ENCODE measurements at places on chromosomes 7 and 10. TPM values are rescaled to one million over a fixed set of nuclear protein-coding genes. Genes with fewer than 3 reads are reported as not detected.

CWF19L1 gene
- total RNA-seq, result 8.1 TPM

IGF2BP3 gene
- total RNA-seq, result not detected

HYAL4 gene
- not detected for total RNA-seq

DNA sequence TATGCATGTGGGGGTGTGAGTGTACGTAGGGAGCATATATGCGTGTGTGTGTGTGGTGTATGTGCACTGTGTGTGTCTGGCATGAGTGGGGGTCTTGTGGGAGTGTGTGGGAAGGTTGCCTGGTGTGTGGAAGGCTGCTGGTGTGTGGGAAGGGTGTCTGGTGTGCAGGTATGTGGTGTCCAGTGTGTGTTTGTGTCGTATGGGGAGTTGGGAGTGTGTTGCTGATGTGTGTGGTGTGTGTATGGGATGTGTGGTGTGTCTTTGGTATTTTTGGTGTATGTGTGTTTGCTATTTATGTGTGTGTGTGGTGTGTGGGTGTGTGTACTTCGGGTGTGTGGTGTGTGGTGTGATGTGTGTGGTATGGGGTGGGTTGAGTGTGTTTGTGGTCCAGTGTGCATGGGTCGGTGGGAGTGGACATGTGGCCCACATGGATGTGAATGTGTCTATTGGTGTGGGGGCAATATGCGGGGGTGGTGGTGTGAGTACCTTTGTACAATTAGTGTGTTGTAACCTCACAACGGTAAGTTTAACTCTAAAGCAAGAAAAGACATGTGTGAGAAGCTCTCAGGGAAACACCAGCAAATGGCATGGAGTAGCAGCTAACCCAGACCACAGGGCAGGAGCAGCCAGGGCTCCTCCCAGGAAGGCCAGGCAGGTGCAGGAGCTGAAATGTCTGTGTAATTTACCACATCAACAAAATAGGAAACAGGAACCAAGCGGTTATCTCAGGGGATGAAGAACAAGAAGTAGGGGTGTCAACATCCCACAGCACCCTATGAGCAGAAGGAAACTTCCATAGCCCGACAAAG, 11.9 kb downstream of the ANTXRL start:
- no peak overlapping the region for H3K27ac ChIP-seq
- no peaks in the 10 kb centered on the region for H3K27me3 ChIP-seq
- H3K4me1 ChIP-seq, result no peaks in the 10 kb centered on the region

GRCh38 chr10:1364151-1364910, 308.1 kb downstream of the WDR37 start:
- peaks cover 4% of the 10 kb centered on the region for H3K27me3 ChIP-seq
- no peaks in the 10 kb centered on the region for H3K36me3 ChIP-seq
- H3K4me3 ChIP-seq, result no peak overlapping the region

DNA sequence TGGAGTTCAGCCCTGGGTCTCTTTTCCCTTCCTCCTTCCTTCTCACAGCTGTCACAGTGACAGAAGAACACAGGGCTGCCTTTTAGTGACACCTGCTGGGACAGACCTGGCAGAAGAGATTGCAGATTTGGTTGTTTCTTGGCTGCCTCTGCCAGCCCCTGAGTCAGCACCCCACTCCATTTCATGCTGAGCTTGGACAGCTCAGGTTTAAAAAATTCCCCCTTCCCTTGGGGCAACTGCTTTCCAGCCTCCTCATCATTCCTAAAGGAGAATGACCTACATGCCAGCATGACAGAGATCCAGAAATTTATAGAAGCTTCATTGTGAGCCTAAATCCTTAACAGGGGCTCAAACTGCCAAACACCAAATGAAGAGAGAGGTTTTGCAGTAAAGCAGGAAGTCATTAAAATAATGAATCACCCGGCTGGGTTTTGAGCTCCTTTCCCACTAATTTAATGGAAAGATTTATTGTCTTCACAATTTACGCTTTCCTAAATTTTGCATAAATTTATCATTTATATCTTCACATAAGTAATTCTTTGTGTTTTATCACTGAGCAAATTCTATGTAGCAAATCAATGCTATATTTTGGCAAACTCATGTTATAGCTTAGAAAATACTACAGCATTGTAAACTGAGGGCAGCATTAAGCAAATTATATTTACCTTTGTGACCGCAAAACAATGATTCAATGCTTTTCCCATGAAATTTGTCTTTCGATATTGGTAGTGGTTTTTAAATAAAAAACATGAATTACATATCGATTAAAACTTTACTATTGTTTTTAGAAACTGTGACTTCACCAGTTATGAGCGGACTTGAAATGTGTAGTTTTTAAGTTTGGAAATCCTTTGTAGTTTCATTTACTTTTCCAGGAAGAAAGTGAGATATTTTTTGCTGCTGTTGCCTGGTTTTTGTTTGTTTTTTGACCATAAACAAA, 399.5 kb upstream of the ANKRD30A start:
- no peaks in the 10 kb centered on the region for H3K4me1 ChIP-seq
- H3K4me3 ChIP-seq, result no peak overlapping the region
- DNase-seq, result no peak
- no peaks in the 10 kb centered on the region for H3K27me3 ChIP-seq
- no peaks in the 10 kb centered on the region for H3K36me3 ChIP-seq
- H3K27ac ChIP-seq, result no peak overlapping the region

DNA sequence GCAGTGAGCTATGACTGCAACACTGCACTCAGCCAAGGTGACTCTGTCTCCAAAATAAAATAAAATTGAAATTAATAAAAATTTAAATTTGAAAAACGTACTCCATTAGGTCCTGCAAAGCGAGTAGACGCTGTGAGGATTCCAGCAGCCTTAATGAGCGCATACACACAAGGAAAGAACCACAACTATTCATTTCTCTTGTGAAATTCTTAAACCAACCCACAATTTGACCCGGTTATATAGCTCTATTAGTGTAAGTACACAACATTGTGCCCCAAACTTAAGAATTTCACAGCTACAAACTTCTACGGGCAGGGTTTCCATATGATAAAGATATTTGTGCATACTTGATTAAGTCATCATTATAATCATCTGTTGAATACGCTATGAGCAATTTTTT, 84.4 kb downstream of the PARD3 start:
- DNase-seq, result no peak
- H3K4me1 ChIP-seq, result no peaks in the 10 kb centered on the region
- H3K36me3 ChIP-seq, result no peaks in the 10 kb centered on the region
- H3K27me3 ChIP-seq, result no peaks in the 10 kb centered on the region
- no peak overlapping the region for H3K27ac ChIP-seq
- H3K4me3 ChIP-seq, result no peak overlapping the region

GRCh38 chr7:27745064-27745583, 5.2 kb downstream of the TAX1BP1 start:
- no peaks in the 10 kb centered on the region for H3K27me3 ChIP-seq
- H3K4me3 ChIP-seq, result no peak overlapping the region
- H3K27ac ChIP-seq, result peak overlapping the region; percentile 40
- peaks cover 18% of the 10 kb centered on the region for H3K36me3 ChIP-seq
- peak; percentile 79 for DNase-seq

- H3K27ac ChIP-seq, result no peak overlapping the region
- no peak overlapping the region for H3K4me3 ChIP-seq
- no peaks in the 10 kb centered on the region for H3K36me3 ChIP-seq
Measured at GRCh38 chr10:42744134-42744701, 38.4 kb upstream of the BMS1 start.

- no peaks in the 10 kb centered on the region for H3K4me1 ChIP-seq
- no peak overlapping the region for H3K4me3 ChIP-seq
- no peak overlapping the region for H3K27ac ChIP-seq
- no peak for DNase-seq
Measured at GRCh38 chr10:9951481-9952257, 1066.0 kb upstream of the CELF2 start.

- no peaks in the 10 kb centered on the region for H3K27me3 ChIP-seq
- no peaks in the 10 kb centered on the region for H3K36me3 ChIP-seq
- no peaks in the 10 kb centered on the region for H3K4me1 ChIP-seq
- no peak overlapping the region for H3K27ac ChIP-seq
- H3K4me3 ChIP-seq, result no peak overlapping the region
- peak; percentile 51 for DNase-seq
Measured at GRCh38 chr7:112211348-112211907, 4.9 kb downstream of the ZNF277 start.

GRCh38 chr7:91720260-91720937, 160.1 kb downstream of the MTERF1 start:
- H3K4me3 ChIP-seq, result no peak overlapping the region
- H3K36me3 ChIP-seq, result no peaks in the 10 kb centered on the region
- no peaks in the 10 kb centered on the region for H3K4me1 ChIP-seq
- no peak overlapping the region for H3K27ac ChIP-seq

All from stomach (tissue), 19 donors.